ENCODE measurements at places on chromosomes 1 and 21.

- DNase-seq, result no peak
These were observed 14.9 kb downstream of the TTC34 start for GRCh38 chr1:2786329-2787162.

DNA sequence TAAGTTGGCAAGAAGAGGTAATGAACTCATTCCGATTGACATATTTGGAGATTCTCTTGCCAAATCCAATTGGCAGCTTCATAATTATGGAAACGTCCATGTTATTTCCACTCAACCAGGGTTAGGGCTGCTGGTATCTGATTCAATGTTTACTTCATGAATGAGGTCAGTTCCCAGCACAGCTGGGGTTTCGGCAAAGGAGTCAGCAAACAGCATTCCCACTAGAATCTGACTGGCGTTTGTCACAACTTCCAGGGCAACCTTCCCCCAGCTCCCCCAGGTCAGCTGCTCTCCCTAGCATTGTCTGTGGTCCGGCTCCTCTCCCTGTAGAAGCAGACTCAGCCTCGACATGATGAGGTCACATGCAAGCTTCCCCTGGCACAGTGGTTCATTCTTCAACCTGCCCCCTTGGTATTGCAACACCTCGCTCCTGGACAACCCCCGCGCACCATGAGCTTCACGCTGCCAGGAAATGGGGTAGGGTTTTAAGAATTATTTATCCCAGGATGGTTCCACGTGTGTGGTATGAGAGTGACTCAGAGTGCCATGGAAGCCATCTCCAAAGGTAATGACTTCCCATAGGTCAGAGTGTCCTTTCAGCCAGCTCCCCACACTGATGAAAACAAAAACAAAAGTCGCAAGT, 100.7 kb upstream of the SLC25A33 start:
- peak; percentile 59 for DNase-seq

DNA sequence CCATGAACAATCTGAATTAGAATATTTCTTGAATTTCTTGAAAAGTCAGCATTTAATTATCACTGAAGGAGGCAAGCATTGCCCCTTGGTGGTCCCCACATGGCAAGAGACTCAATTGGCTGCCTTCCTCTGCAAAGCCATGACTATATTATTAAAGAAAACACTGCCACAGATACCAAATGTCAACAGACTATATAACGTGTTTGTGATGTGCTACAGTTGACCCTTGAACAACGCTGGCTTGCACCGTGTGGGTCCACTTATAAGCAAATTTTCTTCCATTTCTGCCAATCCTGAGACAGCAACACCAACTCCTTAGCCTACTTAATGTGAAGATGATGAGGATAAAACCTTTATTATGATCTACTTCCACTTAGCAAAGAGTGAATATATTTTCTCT, 66.5 kb downstream of the NRIP1 start:
- no peak for DNase-seq

DNA sequence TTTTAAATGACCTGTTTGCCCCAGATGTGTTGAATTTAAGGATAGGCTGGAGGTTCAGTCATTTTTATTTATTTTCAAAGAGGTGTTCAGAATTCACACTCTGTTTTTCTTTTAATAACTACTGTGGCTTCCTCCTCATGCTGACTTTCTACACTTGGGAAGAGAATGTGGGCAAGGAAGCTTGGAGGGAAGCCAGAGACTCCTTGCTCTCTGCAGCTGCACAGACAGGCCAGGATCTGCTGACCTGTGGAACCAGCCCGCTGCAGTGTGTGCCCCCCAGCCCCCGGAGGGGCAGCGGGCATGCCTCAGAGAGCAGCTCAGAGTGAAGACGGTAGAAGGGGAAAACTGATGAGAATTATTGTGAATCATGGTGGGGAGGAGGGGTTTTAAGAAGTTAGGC, 16.9 kb downstream of the MGST3 start:
- no peak for DNase-seq

GRCh38 chr1:27970401-27970800, 10.6 kb downstream of the XKR8 start:
- DNase-seq, result no peak

DNA sequence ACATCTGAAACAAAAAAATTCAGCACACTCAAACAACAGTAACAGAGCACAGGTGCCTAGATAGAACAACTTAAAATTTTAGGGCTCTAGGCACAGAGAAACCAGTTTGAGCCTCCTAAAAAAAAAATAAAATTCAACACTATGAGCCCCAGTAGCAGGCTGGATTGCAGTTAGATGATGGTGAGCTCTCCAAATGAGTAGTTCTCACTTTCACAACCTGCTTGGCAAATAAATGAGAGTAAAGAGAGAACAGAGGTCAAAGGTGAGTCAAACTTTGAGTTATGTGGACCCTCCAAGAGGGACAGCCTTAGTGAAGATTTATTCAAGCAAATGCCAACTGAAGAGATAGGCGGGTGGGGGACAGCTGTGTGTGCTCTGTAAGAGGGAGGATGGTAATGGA, 3.6 kb downstream of the BEND5 start:
- no peak for DNase-seq

- DNase-seq, result no peak
These were observed 88.0 kb upstream of the TLR5 start for GRCh38 chr1:223231011-223231572.

DNA sequence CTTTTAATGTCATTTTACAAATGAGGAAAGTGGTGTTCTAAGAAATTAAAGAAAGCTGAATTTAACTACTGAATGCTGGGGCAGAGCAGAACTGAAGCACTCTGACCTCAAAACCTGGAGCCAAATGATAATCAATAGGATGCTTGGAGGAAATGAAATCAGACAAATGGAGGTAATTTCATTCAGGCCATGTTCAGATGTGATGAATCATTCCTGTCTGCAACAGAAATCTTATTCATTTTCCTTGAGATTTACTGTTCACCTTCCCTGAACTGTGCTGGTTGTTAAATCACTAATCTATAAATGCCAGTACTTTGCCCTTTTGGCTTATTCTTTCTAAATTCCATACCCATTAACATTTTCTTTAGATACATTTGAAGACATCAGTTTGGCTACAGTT, 85.6 kb upstream of the SNX7 start:
- DNase-seq, result no peak

DNA sequence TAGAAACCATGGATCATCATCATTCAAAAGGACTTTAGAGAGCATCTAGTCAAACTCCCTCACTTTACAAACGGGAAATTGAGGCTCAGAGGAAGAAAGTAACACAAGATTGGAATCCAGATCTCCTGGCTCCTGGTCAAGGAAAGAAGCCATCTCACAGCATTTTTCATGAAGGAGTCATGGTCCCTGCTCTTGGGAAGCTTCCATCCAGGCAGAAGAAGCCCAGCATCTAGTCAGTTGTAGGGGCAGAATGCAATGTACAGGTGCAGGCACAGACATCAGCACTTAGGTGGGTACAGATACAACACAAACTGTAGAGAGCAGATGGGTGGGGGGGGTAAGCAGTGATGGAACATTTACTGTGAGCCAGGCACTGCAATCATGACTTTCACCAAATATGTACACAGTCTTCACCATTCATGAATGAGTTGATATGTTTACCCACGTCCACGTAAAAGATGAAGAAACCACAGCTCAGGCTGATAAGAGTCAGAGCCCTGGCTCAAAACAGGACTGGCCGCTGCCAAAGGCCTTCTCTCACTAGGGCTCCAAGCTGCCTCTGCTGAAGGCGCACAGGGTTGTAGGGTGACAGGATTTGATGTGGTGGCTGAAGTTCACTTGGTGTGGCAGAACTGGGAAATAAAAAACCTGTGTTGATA, 44.0 kb downstream of the OPTC start:
- DNase-seq, result no peak

DNA sequence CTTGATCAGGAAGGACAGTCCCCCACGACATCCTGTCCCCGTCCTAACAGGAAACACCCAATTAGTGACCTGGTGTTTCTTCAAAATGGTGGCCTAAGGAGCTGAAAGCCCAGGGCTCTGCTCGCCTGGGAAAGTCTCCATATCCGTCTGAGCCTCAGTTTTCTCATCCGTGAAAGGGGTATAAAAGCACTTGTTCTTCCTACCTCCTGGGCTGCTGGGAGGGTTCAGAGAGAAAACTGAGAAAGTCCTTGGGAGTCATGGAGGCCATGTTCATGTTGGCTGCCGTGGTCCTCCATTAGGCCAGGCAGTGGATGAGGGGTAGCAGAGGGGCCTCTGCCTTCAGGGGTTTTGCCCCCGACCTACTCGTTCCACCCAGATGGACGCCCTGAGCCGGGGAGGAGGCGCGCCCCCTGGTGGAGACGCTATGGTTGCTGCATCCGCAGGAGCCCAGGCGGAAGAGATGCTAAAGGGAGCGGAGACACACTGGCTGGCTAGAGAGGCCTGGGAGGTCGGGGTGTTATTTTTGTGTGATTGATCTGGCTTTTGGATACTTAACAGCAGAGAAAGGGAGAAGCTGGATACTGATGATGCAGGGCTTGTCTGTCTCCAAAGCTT, 113.5 kb downstream of the PRDM2 start:
- no peak for DNase-seq

GRCh38 chr1:205317311-205317917, 4.1 kb downstream of the NUAK2 start:
- DNase-seq, result no peak

GRCh38 chr21:26077521-26077920, 93.0 kb downstream of the APP start:
- no peak for DNase-seq

DNA sequence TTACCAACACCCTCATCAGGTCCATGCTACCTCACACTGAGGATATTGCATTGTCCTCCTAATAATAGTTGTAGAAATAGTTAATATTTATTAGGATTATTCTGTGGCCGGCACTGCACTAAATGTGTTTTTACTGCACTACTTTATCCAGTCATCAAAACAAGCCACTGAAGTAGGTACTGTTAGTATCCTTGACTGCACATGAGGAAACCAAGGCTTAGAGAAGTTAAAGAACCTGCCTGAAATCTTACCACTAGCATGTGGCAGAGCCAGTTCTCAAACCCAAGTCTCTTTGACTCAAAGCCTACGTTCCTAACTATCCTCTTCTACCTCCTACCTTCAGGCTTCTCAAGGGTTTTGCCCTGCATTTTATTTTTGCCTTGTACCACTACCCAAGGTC, 30.9 kb downstream of the FMO1 start:
- no peak for DNase-seq

DNA sequence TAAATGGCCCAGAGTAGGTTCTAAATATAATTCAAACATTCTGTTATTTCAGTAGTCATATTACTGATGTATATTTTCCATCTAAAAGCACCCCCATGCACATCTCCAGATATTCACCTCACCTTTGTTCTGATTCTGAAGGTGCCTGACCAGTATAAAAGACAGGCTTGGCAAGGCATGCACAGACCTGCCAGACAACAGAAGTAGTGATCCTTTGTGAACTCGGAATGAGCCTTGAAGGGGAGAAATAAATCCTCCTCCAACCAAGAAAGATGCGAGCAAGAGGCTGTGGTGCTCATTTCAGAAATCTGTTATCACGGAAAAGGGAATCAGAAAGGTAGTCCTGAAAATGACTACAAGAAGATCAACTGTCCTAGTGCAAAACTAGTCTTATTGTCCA, 287.3 kb downstream of the VAV3 start:
- DNase-seq, result peak; percentile 59

GRCh38 chr1:210262167-210262896, 29.7 kb downstream of the SERTAD4 start:
- no peak for DNase-seq

GRCh38 chr1:38132681-38133080, 86.1 kb upstream of the POU3F1 start:
- no peak for DNase-seq

- peak; percentile 82 for DNase-seq
These were observed 97.2 kb upstream of the ARTN start for GRCh38 chr1:43836267-43836951.

GRCh38 chr1:224052772-224053171, 61.1 kb upstream of the FBXO28 start:
- no peak for DNase-seq

DNA sequence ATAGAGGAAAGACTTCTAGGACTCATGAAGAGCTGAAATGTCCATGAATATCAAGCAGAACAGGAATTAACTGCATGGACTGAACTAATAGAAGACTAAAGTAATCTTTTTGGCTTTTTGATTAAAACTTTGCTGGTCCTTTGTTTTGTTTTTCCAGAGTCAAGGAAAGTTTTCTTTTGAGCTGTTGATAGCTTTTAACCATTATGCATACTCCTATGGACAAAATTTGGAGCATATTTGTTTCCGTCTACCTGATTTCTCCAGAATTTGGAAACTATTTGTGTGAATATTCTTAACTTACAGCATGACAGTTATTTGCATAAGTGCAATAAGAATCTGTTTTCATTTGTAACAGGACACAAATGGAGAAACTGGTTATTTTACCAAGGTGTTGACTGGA, 24.5 kb upstream of the CYP4B1 start:
- DNase-seq, result no peak

- no peak for DNase-seq
These were observed 49.9 kb upstream of the STUM start for GRCh38 chr1:226498640-226499008.

DNA sequence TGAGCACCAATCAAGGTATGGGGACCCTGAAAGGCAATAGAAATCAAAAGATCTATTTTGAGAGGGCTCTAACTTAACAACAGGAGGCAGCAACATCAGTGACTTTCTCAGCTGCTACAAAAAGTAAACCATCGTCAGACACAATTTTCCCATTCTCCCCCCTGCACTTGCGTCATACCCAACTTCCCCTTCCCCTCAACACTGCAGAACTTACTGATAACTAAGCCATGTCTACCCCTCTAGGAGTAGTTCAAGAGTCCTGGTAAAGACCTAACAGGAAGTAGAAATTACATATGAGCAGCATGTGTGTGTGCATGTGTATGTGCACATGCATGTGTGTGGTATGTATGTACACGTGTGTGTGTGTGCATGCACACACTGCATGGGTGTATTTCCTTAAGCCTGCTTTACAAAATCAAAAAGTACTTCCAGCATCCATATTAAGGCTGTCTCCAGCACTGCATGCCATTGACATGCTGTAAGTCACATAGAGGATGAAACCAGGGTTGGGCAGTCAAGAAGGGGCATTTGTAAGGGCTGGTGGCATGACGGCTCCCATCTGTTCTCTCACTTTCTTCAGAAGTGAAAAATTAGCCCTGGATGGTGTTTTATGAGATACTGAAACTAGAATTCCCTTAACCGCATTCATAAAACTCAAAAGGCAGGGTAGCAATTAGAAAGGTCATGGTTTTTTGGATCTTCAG, 460.1 kb upstream of the RUNX1 start:
- no peak for DNase-seq

Measured in foreskin keratinocyte (primary cell).